ENCODE measurements at places on chromosomes 6 and 20. TPM values are rescaled to one million over a fixed set of nuclear protein-coding genes. Genes with fewer than 3 reads are reported as not detected.

HSD17B8 gene
- total RNA-seq, result 27.3 TPM

POM121L2 gene
- total RNA-seq, result not detected

MANEA gene
- total RNA-seq, result 8.4 TPM

ACTL10 gene
- 2.0 TPM for total RNA-seq

EPHA7 gene
- 0.12 TPM for total RNA-seq

UST gene
- 3.0 TPM for total RNA-seq

BMP7 gene
- 34.2 TPM for total RNA-seq

DBNDD2 gene
- total RNA-seq, result 22.6 TPM

PI3 gene
- 1,694 TPM for total RNA-seq

GRM1 gene
- not detected for total RNA-seq

SLC35D3 gene
- total RNA-seq, result not detected

SAMD10 gene
- total RNA-seq, result 5.7 TPM

HMGN4 gene
- 29.9 TPM for total RNA-seq

APOM gene
- 1.6 TPM for total RNA-seq

All from esophagus mucosa (tissue), 1 donor.